ENCODE measurements at places on chromosomes 1 and 21.

DNA sequence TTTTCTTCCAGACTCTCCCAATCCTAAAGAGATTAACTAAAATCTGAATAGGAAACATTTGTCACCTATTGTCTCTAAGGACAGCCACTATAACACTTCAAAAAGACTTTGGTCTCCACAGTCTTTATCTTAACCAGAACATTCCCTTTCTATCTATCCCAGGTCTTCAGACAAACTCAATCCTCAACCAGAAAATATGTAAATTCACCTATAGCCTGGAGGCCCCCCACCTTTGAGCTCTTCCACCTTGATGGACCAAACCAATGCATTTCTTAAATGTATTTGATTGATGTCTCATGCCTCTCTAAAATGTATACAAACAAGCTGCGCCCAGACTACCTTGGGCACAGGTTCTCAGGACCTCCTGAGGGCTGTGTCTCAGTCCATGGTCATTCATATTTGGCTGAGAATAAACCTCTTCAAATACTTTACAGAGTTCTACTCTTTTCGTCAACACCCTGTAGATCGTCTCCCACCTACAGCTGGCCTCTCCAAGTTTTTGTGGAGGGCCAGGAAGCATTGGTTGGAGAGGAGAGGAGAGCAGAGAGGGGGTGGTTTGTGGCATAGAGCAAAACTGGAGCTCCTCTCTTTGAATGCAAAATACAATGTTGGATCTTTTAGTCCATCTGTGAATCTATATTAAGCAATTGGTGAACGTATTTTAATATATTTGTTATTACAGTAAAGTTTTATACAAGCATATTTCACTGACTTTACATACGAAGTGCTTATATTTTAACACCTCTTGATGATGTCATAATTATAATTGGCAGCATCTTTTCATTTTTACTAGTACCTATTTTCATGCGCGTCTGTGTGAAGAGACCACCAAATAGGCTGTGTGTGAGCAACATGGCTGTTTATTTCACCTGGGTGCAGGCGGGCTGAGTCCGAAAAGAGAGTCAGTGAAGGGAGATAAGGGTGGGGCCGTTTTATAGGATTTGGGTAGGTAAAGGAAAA, 230.7 kb upstream of the DUSP10 start:
- no peak overlapping the region for H3K4me3 ChIP-seq
- no peaks in the 10 kb centered on the region for H3K27me3 ChIP-seq
- no peaks in the 10 kb centered on the region for H3K4me1 ChIP-seq
- H3K36me3 ChIP-seq = no peaks in the 10 kb centered on the region
- H3K27ac ChIP-seq = no peak overlapping the region

GRCh38 chr1:17653276-17653675, 101.9 kb upstream of the ACTL8 start:
- DNase-seq = no peak
- H3K36me3 ChIP-seq = peaks cover 7% of the 10 kb centered on the region
- no peaks in the 10 kb centered on the region for H3K4me1 ChIP-seq
- H3K27ac ChIP-seq = no peak overlapping the region

DNA sequence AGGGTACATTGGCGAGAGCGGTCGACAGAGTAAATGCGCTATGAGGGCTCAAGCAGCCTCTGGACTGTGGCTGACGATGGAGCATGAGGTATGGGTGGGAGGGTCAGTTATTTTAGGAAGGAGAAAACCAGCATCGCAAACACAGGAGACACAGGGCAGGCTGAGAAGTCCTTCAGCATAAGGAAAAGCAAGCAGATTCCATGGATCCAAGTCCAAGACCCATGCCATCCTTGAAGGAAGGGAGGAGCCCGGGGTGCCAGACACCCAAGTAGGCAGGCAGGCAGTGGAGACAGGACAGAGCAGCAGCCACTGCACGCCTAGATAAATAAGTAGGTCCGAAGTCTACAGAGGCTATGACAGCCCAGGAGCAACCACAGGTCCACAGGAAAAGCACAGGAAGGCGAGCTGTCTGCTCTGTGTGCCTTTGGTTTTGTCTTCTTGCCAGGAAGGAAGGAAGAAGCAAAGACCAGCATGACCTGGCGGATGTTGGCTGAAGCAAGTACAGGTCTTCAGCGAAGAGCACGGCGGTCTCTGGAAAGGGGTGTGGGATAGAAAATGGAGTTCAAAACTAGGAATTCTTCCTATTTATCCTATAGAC, 76.4 kb upstream of the SLC45A1 start:
- no peak overlapping the region for H3K4me3 ChIP-seq
- no peak overlapping the region for H3K27ac ChIP-seq
- H3K4me1 ChIP-seq = peaks cover 12% of the 10 kb centered on the region

- peak; percentile 17 for DNase-seq
- H3K4me3 ChIP-seq = no peak overlapping the region
- H3K27ac ChIP-seq = no peak overlapping the region
- H3K4me1 ChIP-seq = peaks cover 2% of the 10 kb centered on the region
These were observed 184.2 kb downstream of the EIF4G3 start for GRCh38 chr1:20992322-20993056.

DNA sequence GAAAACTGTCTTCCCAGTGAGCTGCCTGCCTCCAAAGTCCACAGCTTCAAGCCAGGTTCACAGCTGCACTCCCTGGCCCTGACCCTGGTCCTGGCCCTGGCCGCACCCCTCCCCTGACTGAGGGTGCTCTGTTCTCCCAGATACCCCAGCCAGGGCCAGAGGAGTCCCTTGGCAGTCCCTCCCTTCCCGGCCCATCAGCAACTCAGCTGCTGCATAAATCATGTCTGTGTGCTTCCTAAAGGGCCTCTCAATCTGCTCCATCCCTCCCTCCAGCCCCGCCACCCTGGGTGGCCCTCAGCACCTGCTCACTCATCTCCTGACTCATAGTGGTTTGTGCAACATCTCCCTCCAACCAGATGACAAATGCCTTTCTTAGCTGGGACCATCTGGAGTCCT, 24.8 kb upstream of the C1orf174 start:
- no peak overlapping the region for H3K4me3 ChIP-seq
- no peaks in the 10 kb centered on the region for H3K27me3 ChIP-seq
- no peak overlapping the region for H3K27ac ChIP-seq
- DNase-seq = no peak
- H3K4me1 ChIP-seq = no peaks in the 10 kb centered on the region

DNA sequence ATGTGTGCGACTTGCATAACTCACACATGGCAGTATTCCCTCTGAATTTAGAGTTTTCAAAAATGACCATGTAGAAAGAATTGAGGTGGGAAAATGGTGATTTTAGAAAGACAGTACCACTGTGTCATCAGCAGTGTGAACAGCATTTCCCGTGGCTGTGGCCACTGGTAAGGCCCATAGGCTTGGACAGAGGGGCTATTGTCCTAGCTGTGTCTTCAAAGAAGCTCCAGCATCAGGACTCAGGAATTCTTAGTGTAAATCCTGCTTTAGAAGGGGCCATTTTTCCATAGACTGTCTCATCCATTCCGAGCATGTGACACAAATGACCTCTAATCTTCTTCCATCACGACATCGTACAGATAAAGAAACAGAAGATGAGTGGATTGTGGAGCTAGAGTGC, 119.3 kb upstream of the BACE2 start:
- no peak overlapping the region for H3K4me3 ChIP-seq
- H3K36me3 ChIP-seq = no peaks in the 10 kb centered on the region
- H3K27ac ChIP-seq = no peak overlapping the region
- no peaks in the 10 kb centered on the region for H3K4me1 ChIP-seq
- H3K27me3 ChIP-seq = no peaks in the 10 kb centered on the region

DNA sequence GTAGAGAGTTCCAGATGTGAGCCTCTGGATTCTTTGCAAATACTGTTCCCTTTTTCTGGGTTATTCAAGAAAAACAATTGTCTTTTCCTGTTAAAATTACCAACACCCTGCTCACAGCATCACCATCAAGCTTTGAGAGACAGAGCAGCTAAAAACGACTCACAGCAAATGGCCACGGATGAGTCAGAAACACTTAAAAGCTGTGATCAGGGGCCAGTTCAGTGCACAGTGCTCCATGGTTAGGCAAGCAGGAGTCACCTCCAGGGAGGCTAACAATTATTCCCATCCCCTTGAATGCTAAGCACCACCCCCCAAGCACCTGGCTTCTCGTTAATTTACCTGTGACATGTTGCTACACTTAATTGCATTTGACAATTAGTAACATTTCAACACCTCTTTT, 128.4 kb upstream of the CAMK1G start:
- no peak overlapping the region for H3K27ac ChIP-seq
- no peaks in the 10 kb centered on the region for H3K27me3 ChIP-seq
- no peaks in the 10 kb centered on the region for H3K36me3 ChIP-seq
- no peak overlapping the region for H3K4me3 ChIP-seq

DNA sequence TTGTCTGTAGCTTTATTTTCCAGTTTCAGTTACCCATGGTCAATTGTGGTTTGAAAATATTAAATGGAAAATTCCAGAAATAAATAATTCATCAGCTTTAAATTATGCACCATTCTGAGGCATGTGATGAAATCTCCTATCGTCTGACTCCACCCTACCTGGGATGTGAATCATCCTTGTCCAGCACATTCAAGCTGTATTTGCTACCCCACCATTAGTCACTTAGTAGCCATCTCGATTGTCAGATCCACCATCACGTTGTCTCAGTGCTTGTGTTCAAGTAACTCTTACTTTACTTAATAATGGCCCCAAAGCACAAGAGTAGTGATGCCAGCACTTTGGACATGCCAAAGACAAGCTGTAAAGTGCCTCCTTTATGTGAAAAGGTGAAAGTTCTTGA, 4.0 kb downstream of the STPG1 start:
- H3K4me1 ChIP-seq = peaks cover 10% of the 10 kb centered on the region
- H3K27ac ChIP-seq = peak overlapping the region; percentile 66
- H3K4me3 ChIP-seq = no peak overlapping the region
- peak; percentile 88 for DNase-seq
- H3K36me3 ChIP-seq = no peaks in the 10 kb centered on the region

GRCh38 chr1:113170519-113170918, 97.5 kb downstream of the LRIG2 start:
- no peaks in the 10 kb centered on the region for H3K4me1 ChIP-seq
- no peaks in the 10 kb centered on the region for H3K36me3 ChIP-seq
- no peak overlapping the region for H3K4me3 ChIP-seq
- no peaks in the 10 kb centered on the region for H3K27me3 ChIP-seq
- H3K27ac ChIP-seq = no peak overlapping the region

- no peak overlapping the region for H3K4me3 ChIP-seq
- no peak overlapping the region for H3K27ac ChIP-seq
- H3K27me3 ChIP-seq = no peaks in the 10 kb centered on the region
- no peak for DNase-seq
These were observed 68.9 kb upstream of the PGBD5 start for GRCh38 chr1:230495076-230495475.
